ENCODE measurements at places on chromosomes 6 and 20.

DNA sequence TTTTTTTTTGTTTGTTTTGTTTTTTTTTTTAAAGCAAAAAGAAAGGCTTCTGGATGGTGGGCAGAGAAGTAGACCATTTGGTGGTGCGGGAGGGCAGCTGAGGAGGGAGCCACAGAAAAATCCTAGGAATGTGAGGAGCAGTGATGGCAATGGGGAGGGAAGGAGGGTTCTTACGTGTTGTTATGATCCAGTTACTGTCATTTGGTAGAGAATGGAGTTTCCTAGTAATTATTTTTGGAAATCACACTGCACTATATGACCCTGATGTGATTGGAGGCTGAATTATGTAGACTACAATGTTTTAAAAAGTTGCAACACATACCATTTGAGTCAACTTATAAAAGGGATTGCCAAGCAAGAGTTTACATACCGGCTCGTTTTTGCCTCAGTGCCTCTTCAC lies 22.1 kb downstream of the ADGRF5 start:
- DNase-seq = no peak

DNA sequence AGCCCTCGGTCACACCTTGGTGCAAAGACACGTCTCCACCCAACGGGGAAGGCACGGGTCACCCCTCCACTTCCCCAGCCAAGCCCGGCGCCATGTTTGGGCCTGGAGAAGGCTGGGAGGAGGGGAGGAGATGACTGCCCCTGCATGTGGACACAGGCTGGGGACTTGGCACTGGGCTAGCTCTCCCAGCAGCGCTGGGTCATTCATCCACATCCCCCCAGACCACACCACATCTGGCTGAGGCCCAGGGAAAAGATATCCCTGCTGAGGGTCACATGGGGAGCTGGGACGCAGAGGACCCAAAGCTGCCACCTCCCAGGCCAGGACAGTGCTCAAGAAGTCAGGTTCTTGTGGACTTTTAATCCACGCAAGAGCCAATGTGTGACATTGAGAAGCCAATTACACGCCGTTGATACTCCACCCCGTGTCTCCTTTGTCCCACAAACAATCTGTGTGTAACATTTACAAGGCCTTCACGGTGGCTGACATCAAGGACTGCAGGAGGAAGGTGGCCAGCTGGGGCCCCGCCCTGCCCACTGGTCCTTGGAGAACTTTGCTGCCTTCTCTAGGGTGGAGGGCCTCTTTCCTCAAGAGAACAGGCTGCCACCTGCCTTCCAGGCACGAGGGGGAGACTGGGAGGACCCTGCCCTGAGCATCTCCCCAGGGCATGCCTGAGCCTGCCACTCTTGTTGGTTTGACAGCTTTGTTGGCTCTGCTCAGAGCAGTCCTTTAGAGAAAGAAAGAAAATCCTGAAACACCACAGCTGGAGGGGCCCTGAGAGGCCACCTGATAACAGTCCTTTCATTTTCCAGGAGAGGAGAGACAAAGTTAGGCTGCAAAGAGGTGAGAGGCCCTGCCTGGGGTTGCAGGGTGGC lies 5.3 kb upstream of the IP6K3 start:
- DNase-seq = no peak

DNA sequence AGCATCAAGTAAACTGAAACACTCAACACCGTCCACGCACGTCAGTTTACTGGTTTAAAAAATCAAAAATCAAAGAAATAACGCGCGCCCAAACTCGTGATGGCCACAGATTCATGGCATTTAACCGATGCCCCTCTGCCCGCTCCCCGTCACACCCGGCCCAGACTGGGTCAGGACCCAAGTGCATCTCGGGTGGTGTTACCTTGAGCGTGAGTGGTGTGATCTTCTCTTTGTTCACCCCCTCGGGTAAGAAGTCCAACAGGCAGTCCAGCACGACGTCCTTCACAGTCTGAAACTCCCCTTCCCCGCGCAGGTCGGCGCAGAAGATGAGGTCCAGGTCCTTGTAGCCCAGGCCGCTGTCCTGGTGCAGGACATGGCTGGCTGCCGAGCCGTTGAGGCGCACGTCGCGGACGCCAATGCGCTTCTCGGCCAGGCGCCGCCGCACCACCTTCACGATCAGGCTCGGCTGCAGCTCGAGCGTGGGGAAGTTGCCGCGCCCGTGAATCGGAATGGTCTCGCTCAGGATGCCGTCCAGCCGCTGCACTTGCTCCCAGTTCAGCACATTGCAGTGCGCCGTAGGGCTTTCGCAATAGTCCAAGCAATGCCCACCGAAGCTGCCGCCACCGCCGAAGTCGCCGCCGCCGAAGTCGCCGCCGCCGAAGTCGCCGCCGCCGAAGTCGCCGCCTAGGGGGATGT lies 945 bp downstream of the TENT5A start:
- DNase-seq = peak; percentile 21

- DNase-seq = no peak
Measured at GRCh38 chr6:80961166-80961565, 791.3 kb downstream of the TENT5A start.
